Stimulated activated CD8-positive, alpha-beta memory T cell treated with anti-CD3 and anti-CD28 coated beads, Interleukin-2, amount 100 ng/mL, for 1 hour (primary cell): ENCODE measurements at places on chromosomes 3 and 15.

DNA sequence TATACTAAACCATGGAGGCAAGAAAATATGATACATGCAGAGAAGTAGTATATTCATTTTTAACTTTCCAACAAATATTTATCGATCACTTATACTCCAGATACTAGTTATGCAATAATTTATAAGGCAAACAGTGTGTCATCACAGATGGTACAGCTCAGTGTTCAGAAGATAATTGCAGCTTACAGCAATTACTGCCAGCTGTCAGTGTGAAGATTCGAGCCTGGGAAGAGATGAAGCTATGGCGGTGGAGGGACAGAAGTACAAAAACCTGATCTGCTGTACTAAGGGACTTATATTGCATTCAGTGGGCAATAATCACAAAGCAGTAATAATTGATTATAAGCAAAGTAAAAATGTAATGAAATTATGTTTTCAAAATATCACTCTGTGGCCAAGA is 170.6 kb upstream of the EPHA3 start:
- DNase-seq, result no peak

GRCh38 chr3:101574388-101575112 is 570 bp downstream of the PCNP start:
- DNase-seq, result peak; percentile 20

DNA sequence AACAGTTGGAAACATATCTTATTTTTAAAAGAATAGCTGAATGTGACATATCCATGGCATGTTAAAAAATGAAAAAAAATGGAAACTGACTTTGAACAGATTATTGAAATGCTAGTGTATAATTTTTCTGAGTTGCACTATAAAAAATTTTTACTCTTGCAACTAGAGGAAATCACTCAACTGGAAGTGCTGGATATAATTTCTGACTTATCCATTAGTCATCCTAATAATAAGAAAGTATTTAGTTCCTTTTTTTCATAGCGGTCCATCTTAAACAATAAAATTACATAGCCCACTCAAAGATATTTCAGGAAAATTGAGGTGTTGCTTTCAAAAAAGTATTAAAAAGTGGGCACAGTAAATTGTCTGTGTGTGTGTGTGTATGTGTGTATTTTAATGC is 80.7 kb downstream of the MBNL1 start:
- no peak for DNase-seq

DNA sequence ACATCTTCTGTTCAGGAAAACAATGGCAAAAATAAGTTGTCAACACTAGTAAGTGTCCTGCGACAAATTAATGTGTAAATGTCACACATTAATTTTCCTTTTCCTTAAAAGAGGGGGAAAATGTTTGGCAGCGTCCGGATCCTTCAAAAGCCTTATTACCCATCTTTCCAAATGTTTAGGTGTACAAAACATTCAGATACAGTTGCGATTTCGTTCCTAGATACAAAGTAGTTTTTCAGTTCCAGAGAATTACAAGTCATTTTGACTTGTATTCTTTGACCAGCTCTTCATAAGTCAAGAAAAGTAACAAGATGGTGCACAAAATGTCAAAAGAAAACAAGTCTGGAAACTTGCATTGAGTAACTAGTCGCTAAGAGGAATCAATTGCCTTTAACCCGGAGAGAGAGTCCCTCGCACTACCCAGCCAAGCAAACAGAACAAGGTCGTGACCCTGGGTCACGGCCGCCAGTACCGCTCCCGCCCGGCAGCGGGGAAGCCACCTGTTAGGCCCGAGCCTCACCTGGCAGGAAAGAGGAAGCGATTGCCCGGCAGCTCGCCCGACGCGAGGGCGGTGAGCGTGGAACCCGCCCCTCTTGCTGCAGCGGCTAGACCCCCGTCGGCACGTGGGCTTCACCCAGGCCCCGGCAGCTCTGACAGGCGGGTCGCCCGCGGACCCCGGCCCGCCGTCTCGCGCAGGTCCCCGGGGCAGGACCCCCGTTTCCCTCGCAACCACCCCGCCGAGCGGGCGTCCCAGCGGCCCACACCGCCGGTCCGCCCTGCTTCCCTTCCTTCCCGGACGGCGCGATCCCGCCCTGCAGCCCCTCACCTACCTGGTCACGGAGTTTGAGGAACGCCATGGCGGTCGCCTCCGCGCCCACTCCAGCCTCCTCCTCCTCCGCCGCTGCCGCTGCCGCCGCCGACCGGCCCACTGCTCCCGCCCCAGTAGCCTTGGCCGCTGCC is 61.0 kb upstream of the ANKRD28 start:
- DNase-seq, result peak; percentile 7

- no peak for DNase-seq
Observed at GRCh38 chr3:77328690-77329089, 288.8 kb downstream of the ROBO2 start.

GRCh38 chr15:65411465-65412071 is 11.2 kb downstream of the IGDCC4 start:
- no peak for DNase-seq

- no peak for DNase-seq
Observed at GRCh38 chr3:45205126-45205525, 21.0 kb downstream of the TMEM158 start.

- DNase-seq, result no peak
Observed at GRCh38 chr3:45425237-45425933, 37.0 kb downstream of the LARS2 start.

GRCh38 chr3:41715376-41715775 is 246.5 kb downstream of the ULK4 start:
- no peak for DNase-seq

- no peak for DNase-seq
Observed at GRCh38 chr15:33601461-33601860, 290.7 kb downstream of the RYR3 start.

DNA sequence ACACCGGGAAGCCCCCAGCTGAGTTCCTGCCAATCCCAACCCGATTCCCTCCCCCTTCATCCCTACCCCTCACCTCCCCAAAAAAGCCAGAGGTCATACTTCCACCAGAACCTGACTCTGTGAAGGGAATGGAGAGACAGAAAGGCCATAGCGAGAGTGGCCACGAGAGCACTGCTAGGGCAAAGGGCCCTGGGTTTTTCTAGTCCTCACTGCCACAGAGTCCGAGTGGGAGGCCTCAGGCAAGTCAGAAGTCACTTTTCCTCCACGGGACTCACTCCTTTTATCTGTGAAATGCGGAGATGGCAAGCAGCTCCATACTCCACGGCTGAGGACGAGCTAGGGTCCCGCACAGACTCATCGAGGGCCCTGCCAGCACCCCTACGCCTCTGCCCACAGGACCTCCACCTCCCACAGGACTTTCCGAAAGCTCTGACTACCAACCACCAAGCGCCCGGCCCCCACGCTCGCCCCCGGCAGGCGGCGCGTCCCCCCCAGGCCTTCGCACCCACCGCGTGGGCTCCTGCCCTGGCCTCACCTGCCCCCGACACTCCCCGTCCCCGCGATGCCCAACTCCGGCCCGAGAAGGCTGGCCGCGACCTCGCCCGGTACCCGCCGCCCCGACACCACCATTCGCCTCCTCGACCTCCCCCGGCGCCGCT is 792 bp downstream of the ATP13A3 start:
- DNase-seq, result peak; percentile 9

DNA sequence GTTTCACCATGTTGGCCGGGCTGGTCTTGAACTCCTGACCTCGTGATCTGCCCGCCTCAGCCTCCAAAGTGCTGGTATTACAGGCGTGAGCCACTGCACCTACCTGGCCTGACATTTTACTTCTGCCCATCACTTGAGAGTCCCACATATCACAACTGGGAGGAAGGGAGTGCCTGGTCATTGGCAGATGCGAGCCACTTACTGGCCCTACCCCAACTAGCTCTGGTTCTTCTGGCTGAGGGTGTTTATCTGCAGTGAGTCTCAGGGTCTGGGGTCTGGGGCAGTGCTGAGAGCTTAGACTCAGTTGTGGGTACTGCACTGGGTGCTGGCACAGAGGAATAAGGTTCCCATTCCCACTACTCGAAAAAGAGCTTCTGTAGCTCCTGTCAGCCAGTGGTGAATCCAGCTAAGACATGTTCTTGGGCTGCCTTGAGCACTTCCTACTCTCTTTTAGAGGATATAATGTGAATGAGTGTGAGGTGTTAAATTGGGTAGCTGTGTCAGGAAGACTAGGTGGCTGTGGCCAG is 30.2 kb downstream of the DAG1 start:
- DNase-seq, result no peak

DNA sequence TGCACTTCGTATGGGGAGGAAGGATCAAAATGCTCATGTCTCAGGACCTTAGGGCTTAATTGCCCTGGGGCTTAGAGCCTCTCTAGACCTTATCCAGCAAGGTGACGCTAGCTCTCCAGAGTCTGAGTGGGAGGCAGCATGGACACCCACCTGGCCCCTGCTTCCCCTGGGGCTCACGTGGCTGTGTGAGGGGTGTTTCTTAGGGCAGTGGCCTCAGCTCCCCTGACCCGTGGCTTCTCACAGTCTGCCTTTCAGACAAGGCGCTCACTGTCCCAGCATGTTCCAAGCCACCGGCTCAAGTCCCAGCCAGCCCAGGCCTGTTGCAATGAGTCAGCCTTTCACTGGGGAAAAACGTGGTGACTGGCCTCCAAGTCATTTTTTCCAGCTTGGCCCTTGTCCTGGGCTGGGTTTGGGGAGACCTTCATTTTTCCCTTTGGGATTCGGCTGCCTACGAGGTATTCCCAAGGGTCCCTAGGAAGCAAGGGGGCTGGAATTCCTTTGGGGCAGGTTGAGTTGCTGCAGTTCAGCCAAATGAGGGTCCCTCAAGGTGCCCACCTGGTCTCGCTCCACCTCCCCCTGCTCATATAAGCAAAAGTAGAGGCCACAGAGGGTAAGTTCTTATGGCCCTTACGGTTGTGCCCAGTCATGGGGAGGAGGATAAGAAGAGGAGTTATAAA is 15.7 kb downstream of the BHLHE40 start:
- no peak for DNase-seq

DNA sequence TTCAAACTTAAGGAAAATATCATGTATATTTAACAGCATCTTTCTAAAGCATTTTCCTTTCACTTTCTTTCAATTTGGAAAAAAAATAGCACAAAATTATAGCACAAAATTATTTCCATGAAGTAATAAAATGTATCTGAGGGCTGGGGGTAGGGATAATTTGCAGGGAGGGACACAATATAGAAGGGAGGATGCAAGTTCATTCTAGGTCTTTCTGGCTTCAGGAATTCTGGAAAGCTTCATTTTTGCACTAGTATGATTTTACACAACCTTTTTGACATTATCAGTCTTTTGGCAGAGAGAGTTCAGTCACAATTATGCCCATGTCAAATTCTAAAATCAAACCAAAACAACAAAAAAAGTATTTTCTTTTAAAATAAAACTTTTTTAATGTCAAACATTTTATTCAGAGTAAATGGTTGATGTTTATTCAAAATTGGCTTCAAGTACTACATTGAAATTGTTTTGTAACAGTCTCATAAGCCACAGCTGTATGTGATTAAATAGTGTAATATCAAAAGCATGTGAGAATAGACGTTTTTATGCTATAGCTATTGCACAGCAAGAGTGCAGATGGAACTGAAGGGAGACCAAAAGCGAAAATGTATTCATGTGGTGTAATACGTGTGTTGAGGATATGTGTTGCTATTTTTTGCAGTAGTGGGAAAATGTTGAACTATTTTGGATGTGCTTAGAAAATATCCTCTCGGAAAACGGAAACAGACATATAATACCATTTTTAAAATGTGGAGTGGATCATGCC is 5.8 kb downstream of the RBMS3 start:
- DNase-seq, result no peak

DNA sequence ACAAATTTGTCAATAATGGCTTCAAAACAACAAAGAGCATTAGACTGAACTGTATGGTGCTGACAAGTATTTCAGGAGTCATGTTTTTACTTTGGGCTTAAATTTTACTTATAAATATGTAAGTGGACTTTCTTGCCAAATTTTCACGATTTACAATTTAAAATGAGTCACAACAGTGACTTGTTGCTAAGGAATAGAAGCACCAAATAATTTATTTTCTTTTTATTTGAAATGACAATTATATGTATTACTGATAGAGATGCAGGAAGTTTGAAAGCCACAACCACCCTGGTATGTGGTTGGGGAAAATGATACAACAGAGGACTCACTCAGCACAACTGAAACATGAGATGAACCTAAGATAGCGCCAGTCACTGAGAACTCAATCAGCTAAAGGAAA is 90.3 kb downstream of the FMN1 start:
- no peak for DNase-seq

GRCh38 chr3:197216914-197217313 is 81.5 kb downstream of the DLG1 start:
- no peak for DNase-seq

DNA sequence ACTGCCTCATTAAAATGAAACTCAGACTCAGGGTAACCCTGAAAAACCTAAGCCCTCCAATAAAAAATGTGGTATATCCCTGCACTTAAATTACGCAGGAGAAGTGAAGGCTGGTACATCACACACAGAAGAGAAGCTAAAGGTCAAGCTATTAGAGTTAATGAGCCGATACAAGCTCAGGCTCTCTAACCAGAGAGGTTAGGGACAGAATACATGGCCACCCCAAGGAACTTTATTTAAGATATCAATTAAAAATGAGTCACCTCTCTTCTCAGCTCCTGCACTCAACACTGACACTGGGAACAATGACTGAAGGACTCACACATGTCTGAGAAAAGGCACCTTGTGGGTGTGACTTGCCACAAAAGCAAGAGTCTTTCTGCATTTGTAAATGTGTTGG is 800.6 kb upstream of the CFAP20DC start:
- no peak for DNase-seq

DNA sequence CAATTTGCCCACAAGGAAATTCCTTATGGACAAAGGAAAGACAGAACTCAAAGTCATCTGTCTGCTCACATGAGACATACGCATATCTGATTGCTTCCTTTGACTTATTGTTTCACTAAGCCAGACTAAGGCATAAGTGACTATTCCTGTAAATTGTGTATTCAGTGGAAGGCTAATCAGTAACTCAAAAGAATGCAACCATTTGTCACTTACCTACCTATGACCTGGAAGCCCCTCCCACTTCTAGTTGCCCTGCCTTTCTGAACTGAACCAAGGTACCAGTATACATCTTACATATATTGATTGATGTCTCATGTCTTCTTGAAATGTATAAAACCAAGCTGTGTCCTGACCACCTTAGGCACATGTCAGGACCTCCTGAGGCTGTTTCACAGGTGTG is 53.5 kb upstream of the PROK2 start:
- DNase-seq, result no peak

GRCh38 chr3:7205962-7206361 is 345.0 kb downstream of the GRM7 start:
- DNase-seq, result no peak

DNA sequence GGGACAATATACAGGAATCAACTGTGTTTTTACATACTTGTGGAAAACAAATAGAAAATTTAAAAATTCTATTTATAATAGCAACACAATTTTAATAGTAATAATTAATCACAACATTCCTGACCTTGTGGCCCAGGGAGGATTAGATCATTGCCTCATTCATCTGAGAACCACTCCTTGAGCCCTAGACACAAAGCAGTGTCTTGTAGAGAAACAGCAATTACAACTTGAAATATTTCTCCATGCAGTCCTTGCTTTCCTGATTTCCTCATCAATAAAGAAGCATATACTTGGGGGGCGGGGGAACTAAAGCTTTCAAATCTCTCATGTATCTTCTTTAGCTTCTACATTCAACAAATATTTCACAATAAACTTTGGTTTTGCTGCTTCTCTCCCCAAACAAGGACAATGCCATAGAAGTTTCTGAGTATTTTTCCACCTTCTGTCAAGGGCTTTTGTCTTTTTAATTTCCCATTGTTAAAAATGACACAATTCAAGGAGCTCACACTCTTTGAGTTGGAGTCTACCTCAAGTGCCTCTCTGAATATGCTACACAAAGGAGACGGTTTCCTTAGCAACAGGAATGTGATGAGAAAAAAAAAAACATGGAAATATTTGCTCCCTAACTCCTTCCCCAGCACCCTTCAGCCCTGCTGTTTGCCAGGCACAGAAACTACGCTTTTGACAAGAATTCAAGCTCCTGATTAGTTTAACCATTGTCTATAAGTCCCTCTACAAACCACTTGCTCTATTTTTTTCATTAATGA is 118.8 kb downstream of the ARPP21 start:
- DNase-seq, result no peak
